Esophagus mucosa (tissue), 1 donor: ENCODE measurements at places on chromosomes 2 and 18. TPM values are rescaled to one million over a fixed set of nuclear protein-coding genes. Genes with fewer than 3 reads are reported as not detected.
A peak's percentile ranks its signal among the peaks of the same experiment; 100 is the strongest.

GRCh38 chr2:219989744-219990143 lies 362.3 kb downstream of the SLC4A3 start:
- ATAC-seq, result no peak

GEN1 gene
- total RNA-seq, result 18.1 TPM

DNA sequence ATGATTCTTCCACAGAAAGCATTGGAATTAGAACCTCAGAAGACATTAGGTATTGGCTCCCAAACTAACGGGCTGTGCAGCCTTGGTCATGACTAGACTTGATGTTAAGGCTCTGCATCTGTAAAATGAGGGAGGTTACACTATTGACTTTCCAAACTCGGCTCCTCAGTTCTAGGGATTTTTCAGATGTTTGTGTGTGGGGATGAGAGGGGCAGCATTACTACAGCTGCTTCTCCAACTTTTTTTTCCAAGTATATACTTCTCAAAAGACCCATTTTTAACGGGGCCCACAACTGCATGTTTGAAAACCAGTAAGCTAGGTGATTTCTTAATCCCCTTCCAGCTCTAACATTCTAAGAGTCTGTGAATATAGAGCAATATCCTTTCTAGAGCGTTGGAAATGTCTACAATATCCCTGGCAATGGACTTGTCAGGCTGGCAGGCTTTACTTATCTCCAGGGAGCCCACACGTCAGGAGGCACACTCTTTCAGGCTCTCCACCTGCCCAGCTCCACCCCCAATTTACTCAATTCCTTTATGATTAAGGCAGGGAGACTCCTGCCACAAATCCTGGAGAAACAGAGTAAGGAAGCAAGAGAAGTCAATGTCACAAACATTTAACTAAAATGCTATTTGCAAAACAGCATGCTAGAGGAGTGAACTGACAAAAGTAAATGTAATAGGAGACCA lies 844 bp upstream of the MPV17 start:
- ATAC-seq, result no peak

DNA sequence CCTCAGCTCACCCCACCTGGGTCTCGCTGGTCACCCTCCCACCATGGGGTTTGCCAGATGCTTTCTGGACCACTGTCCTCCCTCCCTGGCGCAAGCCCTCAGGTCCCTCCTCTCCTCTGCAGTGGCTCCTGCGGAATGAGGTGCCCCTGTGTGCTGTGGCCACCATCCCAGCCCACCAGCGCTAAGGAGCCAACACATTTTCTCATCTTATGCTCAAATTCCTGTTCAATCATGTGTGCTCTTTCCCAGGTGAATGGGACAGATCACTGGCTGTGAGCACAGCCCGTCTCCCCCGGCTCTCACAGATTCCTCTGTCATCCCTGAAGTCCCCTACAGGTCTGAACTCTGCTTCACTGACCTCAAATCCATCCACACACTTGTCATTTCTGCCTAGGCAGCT lies 15.2 kb upstream of the CCDC74B start:
- no peak for ATAC-seq

SLC35F5 gene
- 48.0 TPM for total RNA-seq

DNA sequence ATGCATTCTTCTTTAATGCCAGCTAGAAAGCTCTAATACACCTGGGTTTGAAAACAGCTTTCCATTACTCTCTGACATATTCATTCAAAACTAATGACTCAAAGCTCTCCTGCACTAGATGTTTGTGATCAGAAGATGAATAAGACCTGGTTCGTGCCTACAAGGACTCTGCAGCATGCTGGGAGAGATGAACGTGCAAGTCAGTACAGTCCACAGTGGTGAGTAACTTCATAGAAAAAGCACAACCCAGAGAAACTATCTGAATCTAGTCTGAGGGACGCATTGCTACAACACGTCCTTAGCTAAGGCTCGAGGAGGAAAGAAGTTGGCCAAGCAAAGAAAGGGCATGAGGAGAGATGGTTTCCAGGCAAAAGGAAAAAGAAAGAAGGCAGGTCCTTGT lies 234.3 kb downstream of the OSR1 start:
- peak; percentile 93 for ATAC-seq

- no peak for ATAC-seq
Measured at GRCh38 chr18:29496152-29496680, 1319.3 kb upstream of the CDH2 start.

PLEK gene
- 1.00 TPM for total RNA-seq

DNA sequence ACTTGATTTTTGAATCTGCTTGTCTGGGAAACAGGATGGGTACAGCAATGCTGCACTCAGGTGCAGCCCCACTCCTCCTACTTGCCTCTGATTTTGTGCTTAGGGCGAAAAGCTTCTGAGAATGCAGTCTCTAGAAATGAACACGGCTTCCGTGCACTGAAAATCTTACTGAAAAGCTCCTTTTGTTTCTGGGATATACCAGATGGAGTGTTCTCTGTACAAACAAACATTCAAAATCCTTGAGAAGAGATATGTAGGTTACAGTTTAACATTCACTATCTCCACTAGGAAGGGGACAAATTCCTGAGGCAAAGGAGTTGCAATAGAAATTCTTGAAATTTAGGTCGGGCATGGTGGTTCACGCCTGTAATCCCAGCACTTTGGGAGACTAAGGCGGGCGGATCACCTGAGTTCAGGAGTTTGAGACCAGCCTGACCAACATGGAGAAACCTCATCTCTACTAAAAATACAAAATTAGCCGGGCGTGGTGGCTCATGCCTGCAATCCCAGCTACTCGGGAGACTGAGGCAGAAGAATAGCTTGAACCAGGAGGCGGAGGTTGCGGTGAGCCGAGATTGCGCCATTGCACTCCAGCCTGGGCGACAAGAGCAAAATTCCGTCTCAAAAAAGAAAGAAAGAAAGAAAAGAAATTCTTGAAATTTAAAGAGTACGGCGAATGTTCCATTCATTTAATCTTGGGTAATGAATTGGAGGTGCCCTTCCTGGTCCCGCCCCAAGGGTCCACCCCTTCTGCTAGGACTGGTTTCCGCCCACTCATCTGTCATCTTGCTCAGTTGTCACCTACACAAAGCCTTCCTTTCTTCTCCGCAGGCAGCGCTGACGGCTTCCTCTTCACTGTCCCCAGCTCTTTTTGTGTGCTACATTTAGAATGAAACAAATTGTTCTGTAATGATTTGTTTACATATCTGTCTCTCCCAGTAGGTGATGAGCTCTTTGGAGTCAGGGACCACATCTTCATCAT lies 92.4 kb downstream of the SOCS6 start:
- peak; percentile 92 for ATAC-seq

DNA sequence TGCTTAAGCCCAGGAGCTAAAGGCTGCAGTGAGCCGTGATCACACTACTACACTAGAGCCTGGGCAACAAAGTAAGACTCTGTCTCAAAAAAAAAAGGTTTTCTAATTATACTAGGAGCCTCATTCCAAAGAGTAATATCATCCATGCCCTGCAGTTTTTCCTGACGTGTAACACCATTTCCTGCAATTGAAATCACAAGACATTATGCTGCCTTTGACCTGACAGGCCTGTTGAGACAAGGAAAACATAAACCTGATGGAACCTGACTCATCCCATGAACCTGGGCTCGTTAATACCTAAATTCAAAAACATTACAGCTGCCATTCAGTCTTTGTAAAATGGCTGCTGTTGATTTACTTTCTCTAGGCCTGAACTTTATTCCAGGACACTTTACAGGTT lies 58.7 kb upstream of the PEX13 start:
- peak; percentile 85 for ATAC-seq

- no peak for ATAC-seq
Measured at GRCh38 chr2:203648273-203648672, 58.2 kb upstream of the CD28 start.

- no peak for ATAC-seq
Measured at GRCh38 chr2:105166688-105167087, 74.9 kb upstream of the GPR45 start.

DNA sequence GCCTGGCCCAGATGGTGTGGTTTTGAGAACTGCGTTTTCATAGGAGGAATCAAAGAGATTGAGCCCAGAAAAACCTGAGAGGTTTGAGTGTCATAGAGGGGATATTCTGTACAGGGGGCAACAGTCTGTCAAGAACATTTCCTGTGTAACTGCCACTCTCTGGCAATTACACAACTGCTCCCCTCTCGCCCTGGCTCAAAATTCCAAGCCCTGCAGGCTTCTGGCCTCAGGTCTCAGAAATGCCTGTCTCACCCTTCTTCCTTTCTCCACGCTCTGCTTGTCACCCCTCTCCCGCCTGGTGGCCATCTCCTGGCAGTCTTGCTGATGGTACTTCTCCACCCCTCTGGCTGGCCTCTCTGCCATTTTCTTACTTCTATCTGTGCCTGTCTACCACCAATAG lies 4.0 kb downstream of the VAMP5 start:
- no peak for ATAC-seq

GRCh38 chr2:86003967-86004366 lies 101.7 kb downstream of the POLR1A start:
- ATAC-seq, result no peak

- ATAC-seq, result no peak
Measured at GRCh38 chr2:52034706-52035105, 1002.8 kb upstream of the NRXN1 start.

GRCh38 chr2:205835251-205835791 lies 153.0 kb downstream of the NRP2 start:
- no peak for ATAC-seq

GRCh38 chr2:77521548-77521891 lies 656 bp downstream of the LRRTM4 start:
- ATAC-seq, result no peak

DNA sequence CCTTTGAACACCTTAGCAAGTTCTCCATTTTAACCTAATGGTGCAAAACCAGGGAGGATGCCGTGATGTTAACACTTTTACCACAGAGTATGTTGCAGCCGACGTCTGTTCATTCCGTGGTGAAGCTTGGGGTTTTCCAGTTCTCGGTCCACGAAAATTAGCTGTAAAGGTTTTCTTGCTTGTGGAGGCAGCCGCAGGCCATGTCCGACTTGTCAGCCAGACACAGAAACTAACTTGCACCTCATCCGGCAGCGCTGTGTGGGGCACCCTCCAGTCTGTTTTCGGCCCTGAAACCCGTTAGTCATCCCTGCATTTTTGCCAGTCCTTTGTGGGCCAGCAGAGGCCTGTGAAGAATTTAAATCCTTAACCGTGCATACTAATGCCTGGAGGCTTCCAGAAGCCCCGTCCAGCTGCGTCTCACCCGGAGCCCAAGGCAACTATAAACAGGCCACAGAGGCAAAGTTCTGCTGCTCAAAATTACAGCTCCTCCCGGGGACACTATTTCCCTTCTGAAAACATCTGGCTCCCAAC lies 70.6 kb downstream of the SH3YL1 start:
- ATAC-seq, result peak; percentile 58

DNA sequence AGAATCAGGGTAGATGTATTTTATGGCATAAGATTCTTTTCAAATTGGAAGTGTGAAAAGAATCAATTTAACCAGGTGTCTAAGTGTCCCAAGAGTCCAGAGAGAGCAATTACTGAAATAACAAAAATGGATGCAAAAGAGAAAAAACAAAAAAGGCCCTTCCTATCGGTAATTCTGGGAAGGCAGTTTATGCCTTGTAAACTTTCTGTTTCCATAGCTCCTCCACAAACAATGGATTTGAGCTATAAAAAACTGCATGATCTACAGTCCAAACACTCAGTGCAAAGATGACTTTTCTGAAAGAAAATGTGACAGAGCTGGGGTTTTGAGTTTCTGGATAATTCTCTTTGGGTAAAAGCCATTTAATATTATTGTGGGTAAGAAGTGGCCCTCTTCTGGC lies 366.1 kb downstream of the EN1 start:
- ATAC-seq, result no peak

PID1 gene
- 1.2 TPM for total RNA-seq

DNA sequence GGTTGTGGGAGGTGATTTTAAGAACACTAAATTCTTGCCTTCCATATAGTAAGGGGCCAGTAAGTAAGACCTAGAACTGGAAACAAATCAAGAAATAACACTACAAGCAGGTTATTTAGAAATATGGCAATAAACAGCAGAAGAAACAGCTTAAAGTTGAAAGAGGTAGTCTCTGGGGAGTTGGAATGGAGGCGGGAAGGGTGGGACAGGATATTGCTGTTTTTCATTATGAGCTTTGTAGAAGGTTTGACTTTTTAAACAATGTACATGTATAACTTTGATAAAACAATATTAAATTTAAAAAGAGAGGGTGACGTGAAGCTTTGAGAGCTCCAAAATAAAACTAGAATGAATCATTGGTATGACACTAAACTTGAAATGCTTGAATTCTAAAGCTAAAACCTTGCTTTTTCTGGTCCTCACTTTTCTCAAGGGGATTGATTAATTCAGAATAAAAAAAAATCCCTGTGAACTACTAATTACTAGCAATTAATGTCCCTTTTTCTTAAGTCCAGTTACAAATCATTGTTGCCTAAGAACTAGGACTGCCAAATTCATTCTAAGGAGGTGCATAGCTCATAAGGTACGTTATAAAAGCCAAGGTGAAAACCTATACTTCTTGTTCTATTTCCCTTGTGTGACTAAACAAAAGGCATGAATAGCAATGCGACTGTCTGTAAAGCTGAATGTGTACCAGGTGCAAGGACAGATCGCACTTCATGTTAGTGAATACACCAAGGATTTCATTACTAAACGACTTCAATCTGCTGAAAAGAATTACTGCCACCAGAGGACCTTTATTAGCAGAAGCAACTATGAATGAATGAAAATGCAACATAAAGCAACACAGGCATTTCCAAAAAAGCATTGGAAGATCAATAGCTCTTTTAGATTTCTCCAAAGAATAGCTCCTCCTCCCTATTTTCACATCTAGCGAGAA lies 177.5 kb downstream of the RBM43 start:
- no peak for ATAC-seq

GRCh38 chr2:48459921-48460320 lies 70.0 kb upstream of the STON1 start:
- ATAC-seq, result no peak

- ATAC-seq, result peak; percentile 72
Measured at GRCh38 chr2:46179037-46179621, 118.1 kb upstream of the EPAS1 start.

GRCh38 chr2:191907091-191907490 lies 60.2 kb upstream of the CAVIN2 start:
- no peak for ATAC-seq

GRCh38 chr2:181190711-181191110 lies 210.3 kb downstream of the UBE2E3 start:
- no peak for ATAC-seq

DNA sequence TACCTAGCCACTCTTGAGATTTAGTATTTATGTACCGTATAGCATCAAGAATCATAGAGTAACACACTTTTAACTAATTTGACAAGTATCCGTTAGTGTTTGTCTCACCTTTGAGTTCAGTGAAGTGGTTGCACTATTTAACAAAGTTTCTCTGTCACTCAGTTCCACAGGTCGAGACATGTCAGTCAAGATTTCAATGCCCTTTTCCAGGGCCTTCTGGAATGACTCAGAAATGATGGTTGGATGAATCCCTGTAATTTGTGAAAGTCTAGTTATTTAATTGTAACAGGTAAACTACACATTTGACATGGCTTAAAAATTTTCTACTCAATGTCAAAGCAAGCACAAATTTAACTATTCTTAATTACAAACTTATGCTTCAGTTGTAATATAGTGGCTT lies 9.7 kb downstream of the CCT4 start:
- peak; percentile 82 for ATAC-seq

GRCh38 chr2:56898986-56899385 lies 715.2 kb downstream of the CCDC85A start:
- ATAC-seq, result no peak
